ENCODE measurements at places on chromosomes 1 and 21. TPM values are rescaled to one million over a fixed set of nuclear protein-coding genes. Genes with fewer than 3 reads are reported as not detected.

OR2AK2 gene
- not detected for total RNA-seq

SH3BGR gene
- total RNA-seq, result 15.2 TPM

CLCA1 gene
- total RNA-seq, result 0.72 TPM

DNA sequence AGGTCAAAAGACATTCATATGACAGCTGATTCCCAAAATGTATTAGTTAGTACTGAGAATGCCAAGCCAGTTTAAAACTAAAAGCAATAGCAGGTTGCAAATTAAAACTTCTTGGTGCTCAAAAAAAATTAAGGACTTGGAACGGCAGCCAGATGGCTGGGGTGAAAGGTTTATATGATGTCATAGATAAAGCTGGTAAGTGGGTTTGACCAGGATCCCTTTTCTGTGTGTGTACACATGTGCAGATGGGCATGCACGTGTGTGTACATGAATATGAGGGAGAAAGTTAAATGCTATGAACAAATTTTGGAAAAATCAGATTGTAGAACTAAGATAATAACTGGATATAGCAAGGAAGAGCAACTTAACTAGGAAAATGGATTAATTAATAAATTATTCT is 39.1 kb upstream of the DPH5 start:
- DNase-seq, result no peak

AMIGO1 gene
- 7.9 TPM for total RNA-seq

- peak; percentile 32 for DNase-seq
Observed at GRCh38 chr1:16302709-16303627, 49.3 kb downstream of the FBXO42 start.

DNA sequence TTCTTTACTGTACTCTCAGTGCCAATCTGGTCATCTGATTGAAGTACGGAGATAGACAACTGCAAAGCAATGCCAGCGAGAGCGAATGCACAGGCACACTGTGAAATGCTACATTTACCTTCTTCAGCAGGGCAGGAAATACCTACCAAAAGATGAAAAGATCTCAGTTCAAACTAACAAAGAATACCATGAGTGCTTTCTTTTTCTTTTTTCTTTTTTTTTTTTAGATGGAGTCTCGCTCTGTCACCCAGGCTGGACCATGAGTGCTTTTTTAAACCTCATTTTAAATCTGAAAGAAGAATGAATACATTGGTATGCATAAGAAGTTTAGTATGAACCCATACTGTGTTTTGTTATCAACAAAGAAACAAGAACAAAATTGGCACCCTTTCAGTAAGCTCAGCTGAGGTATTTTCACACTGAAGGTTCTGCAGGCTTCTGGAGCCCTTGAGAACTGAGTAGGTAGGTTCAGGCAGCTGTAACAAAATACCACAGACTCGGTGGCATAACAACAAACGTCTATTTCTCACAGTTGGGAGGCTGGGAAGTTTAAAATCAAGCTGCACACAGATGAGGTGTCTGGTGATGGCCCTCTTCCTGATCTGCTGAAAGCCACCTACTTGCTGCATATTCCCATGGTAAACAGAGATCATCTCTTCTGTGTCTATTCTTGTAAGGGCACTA is 1.7 kb upstream of the CHI3L2 start:
- DNase-seq, result no peak

DNA sequence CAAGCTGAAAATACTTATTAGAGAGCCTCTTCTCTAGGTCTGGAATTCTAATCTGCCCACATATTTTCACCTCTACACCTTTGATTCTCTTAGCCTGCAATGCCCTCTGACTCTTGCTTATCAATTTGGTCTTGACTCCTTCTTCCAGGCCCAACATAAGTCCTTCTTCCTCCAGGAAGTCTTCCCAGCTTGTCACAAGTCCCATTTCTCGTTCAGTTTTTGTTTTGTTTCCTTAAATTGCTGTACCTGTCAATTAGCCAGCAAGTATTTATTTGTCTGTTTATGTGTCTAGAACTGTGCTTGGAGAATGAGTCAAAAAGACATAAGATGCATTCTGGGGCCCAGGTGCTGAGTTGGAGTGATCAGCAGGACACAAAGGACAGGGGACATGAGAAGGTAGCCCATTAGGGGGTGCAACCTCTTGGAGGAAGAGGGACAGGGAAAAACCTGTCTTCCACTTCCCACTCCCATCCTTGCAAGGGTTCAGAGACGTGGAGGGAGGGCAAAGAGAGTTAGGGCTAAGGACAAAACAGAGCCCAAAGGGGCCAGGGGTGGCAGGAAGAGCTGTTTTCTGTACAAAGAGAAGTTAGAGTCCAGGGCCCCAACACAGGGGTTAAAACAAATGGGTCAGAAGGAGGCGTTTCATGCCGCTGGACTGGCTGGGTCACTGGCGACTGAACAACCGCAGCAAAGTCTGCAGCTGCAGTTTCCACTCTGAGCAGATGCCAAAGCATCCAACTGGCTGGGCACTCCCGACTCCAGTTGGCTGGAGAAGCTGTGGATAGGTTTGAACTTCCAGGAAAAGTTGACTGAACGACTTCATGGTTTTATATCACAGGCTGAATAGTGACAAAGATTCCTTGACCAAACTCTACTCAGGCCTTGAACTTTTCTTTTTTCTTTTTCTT is 10.7 kb upstream of the CNR2 start:
- DNase-seq, result no peak

SDHC gene
- total RNA-seq, result 35.9 TPM

- DNase-seq, result peak; percentile 98
Observed at GRCh38 chr1:12477936-12478611, 139.9 kb downstream of the DHRS3 start.

GRCh38 chr1:51264451-51264850 is 28.4 kb downstream of the RNF11 start:
- DNase-seq, result peak; percentile 91

F13B gene
- total RNA-seq, result not detected

- no peak for DNase-seq
Observed at GRCh38 chr1:11417162-11417561, 61.8 kb upstream of the DISP3 start.

- DNase-seq, result no peak
Observed at GRCh38 chr1:32736812-32737791, 34.5 kb upstream of the SYNC start.

DNA sequence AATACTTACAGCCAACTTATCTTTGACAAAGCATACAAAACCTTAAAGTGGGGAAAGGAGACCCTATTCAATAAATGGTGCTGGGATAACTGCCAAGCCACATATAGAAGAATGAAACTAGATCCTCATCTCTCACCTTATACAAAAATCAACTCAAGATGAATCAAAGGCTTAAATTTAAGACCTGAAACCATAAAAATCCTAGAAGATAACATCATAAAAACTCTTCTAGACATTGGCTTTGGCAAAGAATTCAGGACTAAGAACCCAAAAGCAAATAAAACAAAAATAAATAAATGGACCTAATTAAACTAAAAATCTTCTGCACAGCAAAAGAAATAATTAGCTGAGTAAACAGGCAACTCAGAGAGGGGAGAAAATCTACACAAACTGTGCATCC is 335.6 kb upstream of the PBX1 start:
- no peak for DNase-seq

- DNase-seq, result no peak
Observed at GRCh38 chr1:35585281-35585680, 12.2 kb downstream of the TFAP2E start.

Data from umbilical cord (tissue), 2 donors.